Activated T-helper 17 cell treated with anti-CD3 and anti-CD28 coated beads, Interleukin-2, amount 50 U/mL, for 72 hours (primary cell): ENCODE measurements at places on chromosomes 1 and 21. TPM values are rescaled to one million over a fixed set of nuclear protein-coding genes. Genes with fewer than 3 reads are reported as not detected.

DNA sequence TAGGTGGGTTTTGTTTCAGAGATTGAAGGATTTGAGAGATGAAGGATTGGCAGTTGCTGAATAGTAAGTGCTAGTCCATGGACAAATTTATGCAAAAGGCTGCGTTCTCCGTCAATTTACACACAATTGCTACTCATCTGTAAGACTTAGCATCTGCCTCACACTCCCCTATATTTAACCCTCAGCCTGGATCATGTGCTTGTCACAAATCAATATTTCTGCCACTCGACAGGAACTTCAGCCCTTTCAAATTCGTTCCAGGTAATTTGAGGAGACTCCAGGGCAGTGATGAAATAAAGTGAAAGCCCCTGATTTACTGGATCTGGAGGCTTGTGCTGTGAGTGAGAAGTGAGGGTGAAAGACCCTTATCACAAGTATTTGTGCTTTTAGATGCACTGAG, 105.6 kb upstream of the UBE2U start:
- ATAC-seq, result no peak

DNA sequence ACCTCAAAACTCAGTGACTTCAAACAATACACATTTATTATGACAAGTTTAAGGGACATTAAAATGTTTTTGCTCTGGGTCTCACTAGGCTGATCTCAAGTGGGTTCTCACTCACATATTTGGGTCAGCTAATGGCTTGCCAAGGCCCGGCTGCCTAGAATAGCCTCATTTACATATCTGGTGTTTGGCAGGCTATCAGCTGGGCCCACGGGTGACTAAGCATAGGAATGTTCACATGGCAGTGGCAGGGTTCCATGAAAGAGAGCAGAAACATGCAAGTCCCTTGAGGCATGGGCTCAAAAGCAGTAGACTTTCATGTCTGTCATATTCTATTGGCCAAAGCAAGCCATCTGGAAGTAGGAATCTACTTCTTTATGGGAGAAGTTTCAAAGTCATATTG, 492.6 kb downstream of the KCNT2 start:
- no peak for ATAC-seq

Gene ANKRD35
- 0.56 TPM for total RNA-seq

GRCh38 chr21:31538816-31539215, 120.7 kb upstream of the SOD1 start:
- no peak for ATAC-seq

- ATAC-seq, result peak; percentile 97
Measured at GRCh38 chr1:204323887-204324286, 35.8 kb downstream of the PLEKHA6 start.

GRCh38 chr1:21639594-21640041, 29.5 kb downstream of the RAP1GAP start:
- no peak for ATAC-seq

- ATAC-seq, result no peak
Measured at GRCh38 chr1:76501586-76502219, 365.6 kb upstream of the ST6GALNAC5 start.

DNA sequence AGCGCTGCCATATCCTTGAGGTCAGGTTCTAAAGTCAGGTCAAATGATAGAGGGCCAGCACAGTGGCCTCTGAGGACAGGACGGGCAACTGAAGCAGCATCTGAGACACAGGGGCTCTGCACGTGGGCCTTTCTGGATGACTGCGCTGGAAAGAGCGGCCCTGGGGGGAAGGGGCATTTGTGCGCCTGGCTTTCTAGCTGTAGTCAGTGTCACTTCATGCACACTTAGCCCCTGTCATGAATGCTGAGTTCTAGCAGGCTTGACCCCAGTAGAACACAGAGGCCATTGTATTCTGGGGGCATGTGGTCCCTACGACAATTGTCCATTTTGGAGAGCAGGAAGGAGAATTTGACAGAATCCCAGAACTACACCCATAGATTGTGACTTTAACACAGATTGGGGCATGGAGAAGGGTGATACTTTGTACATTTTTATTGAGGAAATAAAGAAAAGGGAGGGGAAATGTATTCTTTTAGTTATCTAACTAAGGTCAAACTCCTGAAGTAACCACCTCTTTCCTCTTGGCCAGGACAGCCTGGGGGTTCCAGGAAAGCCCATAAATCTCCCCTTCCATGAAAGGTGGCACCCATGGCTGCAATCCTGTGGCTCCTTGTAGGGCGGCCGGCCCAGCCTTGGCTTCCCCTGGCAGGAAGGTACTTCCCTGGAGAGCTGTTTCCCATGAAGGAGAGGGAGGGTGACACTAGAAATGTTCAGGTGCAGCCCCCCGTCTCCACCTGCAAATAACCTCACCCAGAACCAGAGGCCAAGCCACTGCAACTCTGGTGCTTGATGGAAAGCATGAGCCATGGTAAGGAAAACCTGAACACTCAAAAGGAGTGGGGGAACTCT, 34.4 kb downstream of the NTPCR start:
- ATAC-seq, result no peak

GRCh38 chr1:212098310-212098709, 62.8 kb downstream of the DTL start:
- no peak for ATAC-seq

- no peak for ATAC-seq
Measured at GRCh38 chr1:176854121-176854520, 310.4 kb downstream of the ASTN1 start.

Gene BCAR3
- total RNA-seq, result 1.9 TPM

GRCh38 chr1:115041654-115042053, 12.0 kb downstream of the TSHB start:
- no peak for ATAC-seq

DNA sequence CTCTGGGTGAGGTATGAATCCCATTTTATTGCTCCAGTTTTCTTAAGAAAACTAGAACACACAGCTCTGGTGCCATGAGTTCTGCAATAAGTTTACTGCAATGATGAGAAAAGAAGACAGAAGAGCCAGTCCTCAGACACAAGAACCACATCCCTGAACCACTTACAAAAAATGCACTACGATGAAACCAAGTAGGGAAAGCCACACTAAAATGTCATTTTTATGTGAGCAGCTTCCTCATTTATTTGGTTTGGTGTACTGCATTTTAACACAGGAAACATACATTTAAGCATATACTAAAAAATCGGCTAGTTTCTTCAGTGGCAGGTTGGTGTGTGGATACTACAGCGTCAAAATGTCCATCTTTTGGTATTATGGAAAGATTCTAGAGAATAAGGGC, 95.9 kb downstream of the PTPN14 start:
- no peak for ATAC-seq

DNA sequence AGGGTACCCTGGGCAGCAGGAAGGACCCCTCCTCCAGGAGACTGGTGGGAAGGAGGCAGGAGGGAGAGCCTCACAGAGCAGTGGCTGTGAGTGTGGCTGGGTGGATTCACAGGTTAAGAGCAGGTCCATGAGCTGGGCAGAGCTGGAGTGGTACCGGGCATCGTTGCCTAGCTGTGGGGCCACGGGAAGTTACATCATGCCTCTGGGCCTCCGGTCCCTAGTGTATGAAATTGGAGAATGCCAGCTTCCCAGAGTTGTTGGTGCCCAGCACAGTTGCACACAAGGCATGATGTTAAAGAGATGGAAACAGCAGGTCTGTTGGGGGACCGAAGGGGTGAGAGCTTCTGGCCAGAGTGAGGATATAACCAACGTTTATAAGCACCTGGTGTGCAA, 18.5 kb downstream of the FOXO6 start:
- no peak for ATAC-seq

GRCh38 chr1:214438075-214438474, 113.3 kb downstream of the PTPN14 start:
- ATAC-seq, result no peak

Gene KRTAP11-1
- not detected for total RNA-seq

Gene MATN1
- total RNA-seq, result 0.26 TPM

- ATAC-seq, result no peak
Measured at GRCh38 chr1:65069011-65069565, 78.9 kb upstream of the AK4 start.

Gene FNDC10
- 1.4 TPM for total RNA-seq

Gene IGSF9
- total RNA-seq, result not detected

GRCh38 chr1:24294716-24295371, 24.3 kb upstream of the GRHL3 start:
- no peak for ATAC-seq

GRCh38 chr1:158691907-158692306, 5.4 kb upstream of the SPTA1 start:
- no peak for ATAC-seq

GRCh38 chr1:65512383-65512782, 91.9 kb downstream of the LEPR start:
- ATAC-seq, result no peak

Gene HMGCL
- total RNA-seq, result 82.1 TPM

DNA sequence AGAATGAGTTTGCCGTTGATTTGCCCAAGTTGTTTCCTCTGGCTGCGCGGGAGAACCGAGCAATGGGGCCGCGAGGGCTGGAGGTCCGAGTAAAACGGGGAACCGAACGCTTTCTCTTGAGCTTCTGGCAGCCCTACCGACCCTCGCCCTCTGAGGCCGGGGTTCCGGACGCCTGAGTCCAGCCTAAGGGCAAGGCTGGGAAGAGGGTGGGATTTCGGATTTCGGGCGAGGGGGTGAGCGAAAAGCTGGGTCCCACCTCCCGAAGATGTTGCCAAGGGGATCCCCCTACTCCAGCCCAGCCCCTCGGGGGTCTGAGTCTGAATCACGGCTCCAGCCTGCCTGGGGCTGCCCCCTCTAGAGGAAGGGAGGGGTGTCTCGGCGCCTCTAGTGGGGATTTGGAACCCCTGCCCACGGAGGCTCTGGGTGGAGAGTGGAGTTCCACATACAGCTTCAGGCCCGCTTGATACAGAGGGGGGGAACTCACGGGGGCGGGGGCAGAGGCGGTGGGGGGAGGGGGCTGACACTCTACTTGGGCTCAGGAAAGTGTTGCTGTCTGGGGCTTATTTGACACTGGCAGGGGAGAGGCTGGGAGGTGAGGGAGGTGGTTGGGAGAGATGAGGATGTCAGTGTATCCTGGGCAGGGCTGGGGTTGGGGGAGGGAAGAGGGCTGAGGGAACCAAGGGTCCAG, 617 bp downstream of the KIRREL1 start:
- no peak for ATAC-seq

Gene RNF220
- 54.8 TPM for total RNA-seq

DNA sequence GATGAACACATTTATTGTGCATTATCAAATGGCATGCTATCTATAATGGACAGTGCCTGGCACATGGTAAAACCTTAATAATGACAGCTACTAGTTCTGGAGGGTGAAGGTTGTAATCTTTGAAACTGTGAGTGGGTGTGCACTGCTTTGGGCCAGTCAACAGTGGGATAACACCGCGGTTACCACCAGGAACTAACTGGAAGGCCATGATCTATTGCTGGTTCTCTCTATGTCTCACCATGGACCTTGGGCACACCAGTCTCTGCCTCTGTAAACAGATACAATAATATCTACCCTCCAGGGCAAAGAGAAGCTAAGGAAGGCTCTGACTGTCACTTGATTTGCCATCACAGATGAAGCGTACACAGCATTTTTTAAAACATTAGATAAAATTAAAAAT, 198.6 kb upstream of the ESRRG start:
- no peak for ATAC-seq

- peak; percentile 88 for ATAC-seq
Measured at GRCh38 chr21:38899277-38899947, 93.7 kb downstream of the ETS2 start.

DNA sequence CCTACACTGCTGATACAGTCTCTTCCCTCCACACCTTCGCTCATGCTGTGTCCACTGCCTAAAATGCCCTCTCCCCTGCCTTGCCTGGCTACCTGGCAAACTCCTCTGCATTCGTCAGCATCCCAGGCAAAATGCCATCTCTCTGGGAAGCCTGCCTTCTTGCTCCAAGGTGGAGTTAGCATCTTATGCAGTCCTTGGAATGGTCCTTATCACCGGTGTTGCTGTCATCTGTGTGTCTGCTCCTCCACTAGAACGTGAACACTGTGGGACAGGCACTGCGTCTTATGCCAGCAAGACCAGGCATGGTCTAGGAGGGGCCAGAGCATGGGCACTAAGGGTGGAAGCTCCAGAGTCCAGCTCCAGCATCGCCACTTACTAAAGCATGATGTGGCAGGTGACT, 211.8 kb downstream of the MATN1 start:
- no peak for ATAC-seq

Gene HSD3B2
- total RNA-seq, result not detected

Gene OR2G6
- not detected for total RNA-seq

DNA sequence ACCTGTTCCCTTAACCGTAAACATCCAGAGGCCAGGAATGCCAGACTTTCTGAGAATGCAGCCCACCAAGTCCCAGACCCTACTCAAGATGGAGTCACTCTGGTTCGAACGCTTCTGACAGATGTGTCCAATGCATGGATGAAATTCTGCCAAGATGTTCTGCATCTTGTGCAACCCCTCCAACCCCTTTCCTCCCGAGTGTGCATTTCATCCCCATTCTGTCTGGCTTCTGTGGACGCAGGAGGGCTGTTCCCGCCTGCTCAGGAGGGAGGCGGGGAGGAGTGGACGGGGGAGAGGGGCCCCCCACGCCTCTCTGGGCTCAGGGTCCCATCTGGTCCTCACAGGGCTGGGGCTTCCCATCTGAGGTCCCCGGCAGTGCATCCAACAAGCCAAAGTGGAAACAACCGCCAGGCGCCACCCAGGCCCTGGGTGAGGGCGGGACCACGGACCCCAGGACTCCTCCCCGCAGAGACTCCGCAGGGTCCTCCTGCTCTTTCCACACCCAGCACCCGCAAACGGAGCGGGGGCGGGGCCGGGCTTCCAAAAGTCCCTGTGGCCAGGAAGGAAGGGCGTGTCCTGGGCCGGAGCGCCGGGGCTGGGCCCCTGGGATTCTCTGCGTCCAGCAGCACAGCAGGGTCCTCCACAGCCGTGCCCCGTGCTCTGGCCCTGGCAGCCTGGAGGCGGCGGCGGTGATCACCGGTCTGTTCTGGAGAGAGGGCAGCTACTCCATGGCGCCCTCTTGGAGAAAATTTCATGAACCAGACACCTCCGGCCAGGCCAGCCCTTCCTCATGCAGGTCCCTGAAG, 27.8 kb upstream of the SUMO3 start:
- peak; percentile 80 for ATAC-seq

Gene GJB5
- total RNA-seq, result not detected

Gene LCE6A
- total RNA-seq, result not detected

Gene S100A7A
- total RNA-seq, result not detected

Gene S100A7
- not detected for total RNA-seq

DNA sequence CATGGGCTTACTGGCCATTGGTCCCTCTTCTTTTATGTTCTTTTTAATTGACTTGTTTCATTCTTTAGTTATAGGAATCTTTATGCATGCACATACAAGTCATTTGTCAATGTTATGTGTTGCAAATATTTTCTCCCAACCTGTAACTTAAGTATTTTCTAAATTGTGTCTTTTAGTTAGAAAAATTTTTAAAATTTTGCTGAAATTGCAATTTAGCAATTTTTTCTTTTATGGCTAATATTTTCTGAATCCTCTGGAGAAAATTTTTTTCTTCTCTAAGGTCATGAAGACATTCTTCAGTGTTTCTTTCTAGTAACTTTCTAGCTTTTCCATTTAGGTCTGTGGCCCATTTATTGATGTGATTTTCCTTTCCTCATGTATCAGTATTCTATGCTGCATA, 48.9 kb upstream of the TENT5C start:
- no peak for ATAC-seq

DNA sequence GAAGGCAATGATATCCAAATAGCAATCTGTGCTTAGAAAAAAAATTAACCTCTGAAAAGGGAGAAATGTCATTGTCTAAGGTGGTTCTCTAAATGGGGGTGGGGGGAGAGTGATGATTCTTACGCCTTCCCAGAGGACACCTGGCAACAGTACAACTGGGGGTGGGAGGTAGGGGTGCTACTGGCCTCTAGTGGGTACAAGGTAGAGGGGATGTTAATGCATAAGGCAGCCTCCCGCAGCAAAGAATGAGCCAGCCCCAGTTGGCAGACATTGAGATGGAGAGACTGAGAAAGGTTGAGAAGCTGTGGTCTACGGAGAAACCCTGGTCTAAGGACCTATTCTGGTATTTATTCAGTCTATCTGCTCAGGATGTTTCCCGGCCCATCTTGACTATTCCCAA, 472.2 kb upstream of the RUNX1 start:
- ATAC-seq, result no peak
